ENCODE measurements at places on chromosomes 7 and 10. TPM values are rescaled to one million over a fixed set of nuclear protein-coding genes. Genes with fewer than 3 reads are reported as not detected.

The INMT gene
- total RNA-seq, result 94.5 TPM

The AGAP3 gene
- 61.5 TPM for total RNA-seq

GRCh38 chr7:30436046-30436445, 42.5 kb downstream of the NOD1 start:
- no peak for DNase-seq

- no peak for DNase-seq
Measured at GRCh38 chr7:100914879-100915447, 19.3 kb upstream of the ACHE start.

GRCh38 chr10:27529010-27529783, 25.1 kb downstream of the RAB18 start:
- no peak for DNase-seq

DNA sequence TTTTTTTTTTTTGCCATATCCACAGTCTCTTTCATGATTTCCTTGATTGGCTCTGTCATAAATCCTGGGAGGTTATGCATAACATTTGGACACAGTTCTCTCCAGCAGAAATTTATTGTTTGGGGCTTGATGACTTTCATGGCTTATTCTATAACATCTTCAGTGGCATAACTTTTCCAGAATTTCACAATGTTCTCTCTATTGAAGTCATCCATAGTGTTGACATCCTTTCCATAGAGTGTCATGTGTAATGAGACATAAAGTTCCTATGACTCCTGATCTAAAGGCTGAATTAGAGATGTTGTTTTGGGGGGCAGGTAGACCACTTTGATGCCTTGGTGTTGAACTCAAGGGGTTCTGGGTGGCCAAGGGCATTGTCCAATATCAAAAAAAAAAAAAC, 36.7 kb upstream of the STK17A start:
- no peak for DNase-seq

DNA sequence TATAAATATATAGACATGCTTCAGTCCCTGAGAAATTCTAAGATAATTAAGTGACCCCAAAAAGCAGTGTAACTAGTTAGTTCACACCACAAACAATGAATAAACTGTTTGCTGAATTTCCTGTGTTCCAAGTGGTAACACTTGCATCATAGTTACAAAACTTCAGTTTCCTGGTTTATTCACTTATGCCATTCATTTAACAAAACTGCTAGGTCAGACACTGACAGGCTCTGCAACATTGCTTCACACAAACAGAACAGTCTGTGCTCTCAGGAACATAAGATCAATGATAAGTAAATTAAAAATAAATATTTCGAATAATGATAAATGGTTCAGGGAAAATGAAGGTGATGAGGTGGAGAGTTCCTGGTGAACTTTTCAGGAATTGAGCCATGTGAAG, 133.3 kb upstream of the NAMPT start:
- no peak for DNase-seq

GRCh38 chr10:118112543-118113125, 65.9 kb upstream of the RAB11FIP2 start:
- DNase-seq, result no peak

All from left cardiac atrium (tissue), 4 donors.